Pons (tissue), 1 donor: ENCODE measurements at places on chromosomes 11 and 22.
A peak's percentile ranks its signal among the peaks of the same experiment; 100 is the strongest.

DNA sequence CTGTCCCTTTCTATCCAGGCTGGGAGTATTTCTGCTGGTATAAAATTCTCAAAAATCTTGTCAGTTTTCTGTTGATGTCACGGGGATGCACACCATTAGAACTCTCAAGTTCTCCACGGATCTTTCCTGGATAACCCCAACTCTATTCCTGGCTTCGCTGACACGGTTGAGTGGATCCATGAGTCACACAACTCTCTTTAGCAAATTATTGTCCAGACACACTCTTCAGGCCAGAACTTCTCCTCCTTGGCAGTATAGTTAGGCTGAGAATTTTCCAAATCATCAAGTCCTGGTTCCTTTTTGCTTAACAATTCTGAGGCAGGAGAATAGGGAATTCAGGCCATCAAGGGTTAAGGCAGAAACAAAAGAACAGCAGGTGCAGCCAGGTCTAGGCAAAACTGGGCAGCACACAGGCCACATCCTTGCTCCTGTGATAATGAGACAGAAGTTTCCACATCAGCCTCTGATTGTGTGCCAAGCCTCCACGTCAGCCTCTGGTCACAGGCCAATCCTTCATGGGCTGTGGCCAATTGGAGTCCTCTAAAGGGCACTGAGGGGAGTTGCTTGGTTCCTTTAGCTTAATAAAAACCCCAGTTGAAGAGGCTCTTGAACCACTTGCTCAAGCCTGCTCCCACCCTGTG, 5.7 kb upstream of the ACAT1 start:
- DNase-seq = peak; percentile 90

GRCh38 chr11:66476841-66477251, 3.4 kb upstream of the DPP3 start:
- peak; percentile 6 for DNase-seq

- no peak for DNase-seq
These were observed 92.4 kb downstream of the ISX start for GRCh38 chr22:35158336-35158735.

- DNase-seq = no peak
These were observed 45.6 kb downstream of the PISD start for GRCh38 chr22:31616315-31616980.

GRCh38 chr11:125675196-125675595, 5.5 kb downstream of the ACRV1 start:
- no peak for DNase-seq

GRCh38 chr11:47705721-47706120, 9.4 kb downstream of the AGBL2 start:
- no peak for DNase-seq

DNA sequence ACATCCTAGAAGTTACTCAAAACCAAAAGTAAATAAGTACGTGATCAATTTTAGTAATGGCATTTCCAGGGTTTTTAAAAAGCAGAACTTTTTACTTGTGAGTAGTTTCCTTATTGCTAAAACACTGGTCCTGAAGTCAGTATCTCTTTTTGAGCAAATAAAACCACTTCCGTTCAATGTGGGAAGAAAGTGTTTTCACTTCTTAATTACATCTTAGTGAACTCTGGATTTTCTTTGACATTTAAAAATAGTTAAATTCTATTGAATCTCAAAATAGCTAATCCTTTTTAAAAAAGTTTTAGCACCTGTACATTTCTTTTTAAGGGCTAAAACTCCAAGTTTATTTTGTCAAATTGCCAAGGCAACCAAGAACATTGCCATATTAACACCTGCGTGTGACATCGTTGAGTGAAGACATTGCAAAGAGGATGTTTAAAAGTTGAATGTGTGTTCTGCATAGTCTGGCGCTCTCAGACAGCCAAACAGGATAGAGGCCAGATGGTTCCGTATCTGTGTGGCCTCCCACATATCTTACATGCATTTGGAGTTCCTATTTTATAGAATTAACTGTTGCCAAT, 17.2 kb upstream of the OR5B21 start:
- peak; percentile 79 for DNase-seq

GRCh38 chr11:544817-545166, 7.5 kb downstream of the LRRC56 start:
- DNase-seq = no peak
